ENCODE measurements at places on chromosomes 1 and 21.

DNA sequence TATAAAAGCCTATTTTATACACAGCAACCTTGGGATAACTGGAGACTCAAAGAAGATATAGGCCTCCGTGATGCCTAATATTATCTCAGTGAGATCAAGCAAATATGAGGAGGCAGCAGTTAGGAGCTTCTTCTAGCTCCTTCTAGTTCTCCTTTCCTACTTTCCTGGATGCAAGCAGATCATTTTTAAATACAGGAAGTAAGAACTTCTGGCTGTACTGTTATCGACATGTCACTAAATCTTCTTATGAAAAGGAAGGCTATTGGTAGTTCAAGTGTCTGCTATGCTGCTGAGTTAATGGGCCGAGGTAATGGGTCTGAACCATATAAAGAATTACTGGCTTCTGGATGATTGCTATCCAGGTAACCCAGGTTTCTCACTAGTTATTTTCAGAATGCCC is 15.9 kb downstream of the HSPA13 start:
- no peak for DNase-seq

DNA sequence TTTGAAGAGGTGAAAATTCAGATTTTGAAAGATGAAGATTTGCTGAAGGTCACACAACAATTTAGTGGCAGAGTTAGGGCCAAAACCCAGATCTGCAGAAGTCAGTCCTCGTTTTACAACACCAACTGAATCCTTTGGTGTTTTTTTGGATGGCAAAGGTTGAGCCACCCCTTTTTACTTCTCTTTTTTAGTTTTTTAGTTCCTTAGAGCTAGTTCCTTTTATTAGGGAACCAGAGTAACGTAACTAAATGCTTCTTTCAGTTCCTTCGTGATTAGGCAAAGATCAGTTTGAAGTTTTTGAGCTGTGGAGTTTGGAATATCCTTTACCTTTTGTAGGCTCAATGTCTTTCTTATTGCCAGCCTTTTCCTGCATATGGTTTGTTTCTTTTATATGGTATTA is 67.9 kb upstream of the ARID1A start:
- no peak for DNase-seq

DNA sequence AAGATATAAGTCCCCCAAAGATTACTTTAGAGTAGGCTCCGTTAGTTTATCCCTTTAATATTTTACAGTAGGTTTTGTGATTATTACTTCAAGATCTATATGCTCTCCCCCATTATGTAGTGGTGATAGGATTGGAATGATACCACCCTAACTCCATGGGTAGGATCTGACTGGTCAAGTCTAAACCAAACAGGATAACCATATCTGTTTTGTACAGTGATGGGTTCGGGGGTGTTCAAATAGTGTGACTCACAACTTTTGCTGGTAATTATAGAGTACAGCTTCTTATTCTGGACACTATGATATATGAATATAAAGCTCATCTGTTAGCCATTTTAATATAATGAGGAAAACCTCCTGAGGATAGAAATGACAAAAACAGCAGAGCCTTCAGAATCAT is 85.8 kb upstream of the GFI1 start:
- no peak for DNase-seq

DNA sequence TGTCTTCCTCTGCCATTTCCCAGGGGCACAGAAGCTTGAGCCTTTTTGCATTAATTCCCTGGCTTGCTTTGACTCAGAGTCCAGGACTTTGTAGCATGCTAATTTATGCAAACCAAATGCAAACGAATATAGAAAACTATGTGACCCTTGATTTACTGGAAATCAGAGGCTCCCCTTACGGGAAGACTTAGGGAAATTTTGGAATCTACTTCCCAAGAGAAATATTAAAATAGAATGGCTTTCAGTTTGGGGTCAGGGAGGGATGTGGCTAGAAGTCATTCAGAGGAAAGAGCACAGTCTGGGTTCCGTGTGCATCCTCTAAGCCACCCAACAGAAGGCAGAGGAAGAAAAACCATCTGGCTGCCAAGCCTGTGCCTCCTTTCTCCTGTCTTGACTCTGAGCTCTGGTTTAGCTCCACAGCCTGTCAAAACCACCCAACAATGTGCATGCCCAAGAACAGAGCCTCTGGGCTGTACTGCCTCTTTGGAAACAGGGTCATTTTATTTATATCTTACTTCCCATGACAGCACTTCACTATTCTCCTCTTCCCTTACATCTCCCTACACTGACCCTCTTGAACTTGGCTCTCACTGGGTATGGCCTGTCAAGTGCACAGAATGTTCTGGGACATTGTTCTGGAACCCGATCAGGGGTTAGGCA is 30.1 kb downstream of the ATF3 start:
- no peak for DNase-seq

- DNase-seq, result no peak
Observed at GRCh38 chr21:31756787-31757186, 24.9 kb upstream of the SCAF4 start.

DNA sequence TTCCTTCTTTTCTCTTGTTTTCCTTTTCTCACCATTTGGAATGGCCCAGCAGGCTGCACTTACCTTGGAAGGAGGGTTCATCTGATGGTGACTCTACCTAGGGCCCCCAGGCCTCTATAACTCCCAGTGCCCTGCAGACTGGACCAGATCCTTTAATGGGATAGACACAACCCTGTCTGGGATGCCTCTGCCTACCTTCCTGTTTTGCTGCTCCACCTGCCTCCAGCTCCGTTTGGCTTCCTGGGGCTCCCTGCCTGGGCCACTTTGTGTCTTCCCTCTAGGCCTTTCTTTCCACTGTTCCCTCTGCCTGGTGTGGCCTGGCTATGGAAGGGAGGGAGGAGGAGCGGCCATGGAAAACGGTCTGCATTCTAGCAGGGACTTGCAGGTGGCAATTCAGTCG is 7.5 kb downstream of the PCSK9 start:
- DNase-seq, result no peak

GRCh38 chr1:16903054-16903453 is 7.3 kb downstream of the RNU1-2 start:
- no peak for DNase-seq

DNA sequence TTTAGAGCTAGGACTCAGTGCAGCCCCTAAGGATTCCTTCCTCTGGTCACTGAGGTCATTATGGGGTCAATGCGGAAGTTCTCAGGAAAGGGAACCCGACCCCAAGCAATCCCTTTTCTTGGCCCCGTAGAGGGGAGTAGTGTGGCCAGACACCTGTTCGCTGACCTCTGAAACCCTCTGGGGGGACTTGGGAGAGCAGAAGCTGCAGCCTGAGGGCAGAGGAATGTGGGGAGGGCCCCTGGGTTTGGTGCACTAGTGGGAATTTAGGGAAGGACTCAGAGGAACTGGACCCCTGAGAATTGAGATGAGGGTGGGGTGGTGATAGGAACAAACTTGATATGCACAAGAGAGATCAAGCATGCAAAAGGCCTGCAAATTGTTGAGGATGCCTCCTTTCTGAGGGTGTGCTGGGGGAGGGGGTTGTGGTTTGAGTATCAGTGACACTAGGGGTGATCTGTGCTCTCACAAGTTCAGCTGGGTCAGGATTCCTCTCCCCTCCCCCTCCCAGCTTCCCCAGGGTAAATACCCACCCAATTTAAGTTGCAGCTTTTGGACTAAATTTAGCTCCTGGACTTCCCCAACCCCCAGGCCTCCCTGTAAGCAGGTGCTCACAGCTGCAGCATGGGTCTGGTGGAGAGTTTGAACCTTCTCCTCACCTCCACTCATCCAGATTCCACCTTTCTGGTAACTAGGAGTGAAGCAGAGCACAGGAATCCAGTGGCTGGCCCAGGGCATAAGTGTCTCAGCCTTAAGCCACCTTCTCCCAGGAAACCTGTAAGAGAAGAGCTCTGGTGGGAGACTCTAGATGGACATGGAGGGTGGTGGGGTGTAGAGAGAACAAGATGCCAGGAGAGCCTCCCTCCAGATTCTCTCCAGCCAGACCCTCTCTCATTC is 13.5 kb downstream of the ADAMTSL4 start:
- DNase-seq, result no peak

DNA sequence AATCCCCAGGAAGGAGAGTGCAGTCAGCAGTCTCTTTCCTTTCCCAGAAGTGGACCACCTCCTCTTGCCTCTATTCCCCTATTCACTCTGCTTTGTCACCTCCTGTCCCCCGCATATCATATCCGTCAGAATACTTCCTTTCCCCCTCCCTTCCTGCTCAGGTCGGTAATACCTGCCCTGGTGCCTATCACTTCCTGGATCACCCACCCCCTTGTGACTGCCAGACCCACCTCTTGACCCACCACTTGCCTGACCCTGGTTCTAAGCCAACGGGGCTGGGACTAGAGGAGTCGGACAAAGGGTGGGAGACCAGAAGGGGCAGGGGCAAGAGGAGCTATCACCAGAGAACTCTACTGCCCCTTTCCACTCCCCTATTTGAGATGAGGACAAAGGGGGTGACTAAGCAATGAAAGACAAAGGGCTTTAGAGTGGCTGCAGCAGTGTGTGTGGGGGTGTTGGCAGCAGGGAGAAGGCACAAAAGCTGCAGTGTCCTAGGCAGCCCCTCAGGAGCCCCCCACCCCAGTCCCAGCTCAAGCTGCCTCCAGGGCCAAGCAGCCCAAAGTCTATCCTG is 1.7 kb upstream of the ADAMTS4 start:
- DNase-seq, result no peak

DNA sequence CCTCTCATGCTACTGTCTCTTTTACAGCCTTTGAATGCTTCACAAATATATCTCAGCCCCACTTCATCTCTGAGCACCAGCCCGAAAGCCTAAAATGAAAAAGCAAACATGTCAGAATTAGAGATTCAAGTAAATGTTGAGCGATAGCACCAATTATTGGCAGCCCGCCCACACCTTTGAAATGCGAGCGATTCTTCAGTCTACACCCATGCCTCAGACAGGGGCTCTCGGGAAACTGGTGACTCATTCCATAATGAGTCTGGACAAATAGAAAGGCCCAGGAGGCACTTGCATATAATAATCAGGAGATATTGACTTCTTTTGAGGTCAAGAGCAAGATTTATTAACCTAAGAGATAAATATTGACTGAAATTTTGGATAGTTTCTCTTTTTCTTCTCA is 487.3 kb upstream of the PTBP2 start:
- DNase-seq, result no peak

DNA sequence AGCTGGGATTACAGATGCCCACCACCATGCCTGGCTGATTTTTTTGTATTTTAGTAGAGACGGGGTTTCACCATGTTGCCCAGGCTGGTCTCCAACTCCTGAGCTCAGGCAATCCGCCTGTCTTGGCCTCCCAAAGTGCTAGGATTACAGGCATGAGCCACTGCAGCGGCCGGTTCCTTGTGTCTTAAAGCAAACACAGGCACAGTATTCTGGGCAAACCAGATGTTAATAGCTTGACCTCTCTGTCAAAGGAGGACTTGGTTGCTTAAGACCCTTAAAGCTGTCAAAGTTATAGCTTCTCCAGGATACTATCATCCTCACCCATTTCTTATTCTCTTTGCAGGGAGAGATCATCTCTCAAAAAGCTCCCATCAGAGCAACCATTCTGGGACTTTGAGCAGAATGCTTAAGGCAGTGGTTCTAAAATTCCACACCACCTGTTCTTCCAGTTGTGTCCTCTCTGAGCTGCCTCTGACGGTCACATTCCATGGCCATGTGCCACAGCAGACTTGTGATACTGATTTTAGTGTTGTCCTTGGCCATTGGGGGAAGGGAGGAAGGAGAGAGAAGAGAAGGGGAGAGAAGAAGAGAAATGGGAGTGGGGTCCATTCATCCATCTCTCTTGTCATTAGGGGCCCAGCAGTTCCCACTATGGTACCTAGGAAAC is 81.8 kb downstream of the PBX1 start:
- DNase-seq, result no peak

- DNase-seq, result no peak
Observed at GRCh38 chr1:230267338-230268065, 158.6 kb downstream of the PGBD5 start.

GRCh38 chr1:207649865-207650580 is 5.1 kb downstream of the CR1L start:
- no peak for DNase-seq

DNA sequence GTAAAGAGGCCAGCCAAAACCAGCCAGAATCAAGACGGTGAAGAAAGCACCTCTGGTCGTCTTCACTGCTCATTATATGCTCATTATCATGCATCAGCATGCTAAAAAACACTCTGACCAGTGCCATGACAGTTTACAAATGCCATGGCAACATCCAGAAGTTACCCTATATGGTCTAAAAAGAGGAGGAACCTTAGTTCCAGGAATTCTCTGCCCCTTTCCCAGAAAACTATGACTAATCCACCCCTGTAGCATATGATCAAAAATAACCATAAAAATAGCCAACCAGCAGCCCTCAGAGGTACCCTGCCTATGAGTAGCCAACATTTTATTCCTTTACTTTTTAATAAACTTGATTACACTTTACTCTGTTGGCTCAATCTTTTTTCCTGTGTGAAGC is 34.2 kb upstream of the PBX1 start:
- no peak for DNase-seq

DNA sequence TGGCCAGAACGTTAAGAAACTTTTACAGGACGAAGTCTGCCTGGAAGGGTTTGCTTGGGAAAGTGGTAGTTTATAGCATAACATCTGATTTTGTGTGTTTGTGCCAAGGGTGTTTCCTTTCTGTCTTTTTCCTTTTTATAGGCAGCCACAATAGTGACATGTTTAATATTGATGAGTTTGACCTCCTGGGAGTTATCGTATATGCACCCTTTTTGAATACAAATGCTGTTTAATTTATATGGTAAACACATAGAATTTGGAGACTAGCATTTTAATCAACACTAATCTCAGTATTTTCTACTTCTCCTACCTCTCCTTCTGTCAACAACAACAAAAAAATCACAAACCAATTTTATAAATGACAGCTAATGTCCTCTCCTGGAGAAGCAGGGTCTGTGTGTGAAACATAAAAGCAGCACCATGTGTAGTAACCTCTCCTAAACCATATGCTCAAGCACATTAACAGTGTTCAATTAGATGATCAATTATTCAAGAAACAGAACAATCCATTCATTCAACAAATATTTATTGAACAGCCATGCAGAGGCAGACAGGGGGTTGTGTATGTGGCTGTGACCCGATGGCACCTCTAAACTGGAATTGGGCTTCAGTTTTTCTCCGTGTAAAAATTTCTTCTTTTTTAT is 604 bp upstream of the FMN2 start:
- no peak for DNase-seq

DNA sequence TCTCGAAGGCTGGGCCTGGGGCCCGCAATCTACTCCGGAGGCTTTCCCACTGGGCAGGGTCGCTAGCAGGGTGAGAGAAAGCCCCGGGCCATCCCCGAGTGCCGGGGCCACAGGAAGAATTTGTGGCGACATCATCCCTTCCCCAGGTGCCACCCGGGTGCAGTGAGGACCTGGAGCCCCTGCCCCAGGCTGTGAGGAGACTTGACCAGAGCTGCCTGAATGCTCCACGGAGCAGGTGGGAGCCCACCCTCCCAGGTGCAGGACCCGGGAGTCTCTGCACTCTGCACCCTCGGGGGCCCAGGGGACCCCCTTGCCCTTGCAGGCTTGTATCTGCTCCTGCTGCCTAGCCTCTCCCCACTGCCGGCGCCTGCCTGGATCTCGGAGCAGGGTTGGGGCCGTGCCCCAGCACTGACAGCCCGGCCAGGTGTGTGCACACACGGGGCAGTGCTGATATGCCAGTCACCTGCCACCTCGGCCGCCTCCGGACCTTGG is 67.5 kb upstream of the RGS7 start:
- no peak for DNase-seq

Data from central memory CD8-positive, alpha-beta T cell (primary cell).